ENCODE measurements at places on chromosomes 3 and 15. TPM values are rescaled to one million over a fixed set of nuclear protein-coding genes. Genes with fewer than 3 reads are reported as not detected.
A peak's percentile ranks its signal among the peaks of the same experiment; 100 is the strongest.

DNA sequence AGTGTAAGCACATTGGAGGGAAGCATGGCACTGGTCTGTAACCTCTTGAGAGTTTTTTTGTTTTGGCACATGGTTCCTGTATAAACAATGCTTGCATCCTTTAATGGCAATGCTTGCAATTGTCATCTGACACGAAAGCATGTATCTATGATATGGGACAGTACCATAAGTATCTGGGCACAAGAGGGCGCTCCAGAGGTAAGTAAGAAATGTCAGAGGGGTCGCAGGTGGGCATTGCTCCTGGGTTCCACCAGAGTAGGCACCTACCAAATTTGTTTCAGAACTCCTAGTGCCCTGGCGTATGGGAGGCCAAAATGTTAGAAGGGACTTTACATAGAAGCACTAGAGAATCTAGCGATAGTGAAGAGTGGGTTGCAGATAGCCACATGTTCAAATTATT lies 58.7 kb upstream of the BCHE start:
- peak; percentile 64 for DNase-seq

Gene XYLB
- 2.8 TPM for total RNA-seq

Gene MESP1
- not detected for total RNA-seq

DNA sequence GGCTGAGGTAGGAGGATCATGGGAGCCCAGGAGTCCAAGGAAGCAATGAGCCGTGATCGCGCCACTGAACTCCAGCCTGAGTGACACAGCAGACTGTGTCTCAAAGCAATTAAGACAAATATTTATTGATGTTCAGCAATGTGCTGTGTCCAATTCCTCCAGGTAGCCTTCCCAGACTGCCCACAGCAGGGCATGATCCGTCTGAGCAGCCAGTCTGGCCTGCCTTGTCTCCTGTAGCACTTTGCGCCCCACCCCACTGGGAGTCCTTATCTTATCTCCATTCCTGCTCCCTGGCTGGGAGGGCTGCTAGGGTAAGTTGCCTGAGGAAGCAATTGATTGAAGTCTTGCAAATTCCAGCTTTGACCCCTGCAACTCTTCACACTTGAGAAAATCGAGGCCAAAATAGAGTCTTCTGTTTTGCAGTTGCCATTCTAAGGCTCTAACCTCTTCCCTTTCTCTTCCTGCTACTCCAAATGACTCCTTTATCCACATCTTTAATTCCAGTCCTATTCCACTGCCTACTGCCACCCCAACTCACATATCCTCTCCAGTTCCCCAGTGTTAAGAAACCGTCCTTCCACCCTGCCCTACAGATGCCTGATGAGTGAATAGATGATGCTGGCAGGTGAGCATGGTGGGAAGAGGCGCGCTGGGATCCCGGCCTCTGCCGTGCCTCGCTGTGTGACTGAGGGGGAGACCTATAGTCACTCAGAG lies 26.9 kb upstream of the LCTL start:
- DNase-seq, result no peak

DNA sequence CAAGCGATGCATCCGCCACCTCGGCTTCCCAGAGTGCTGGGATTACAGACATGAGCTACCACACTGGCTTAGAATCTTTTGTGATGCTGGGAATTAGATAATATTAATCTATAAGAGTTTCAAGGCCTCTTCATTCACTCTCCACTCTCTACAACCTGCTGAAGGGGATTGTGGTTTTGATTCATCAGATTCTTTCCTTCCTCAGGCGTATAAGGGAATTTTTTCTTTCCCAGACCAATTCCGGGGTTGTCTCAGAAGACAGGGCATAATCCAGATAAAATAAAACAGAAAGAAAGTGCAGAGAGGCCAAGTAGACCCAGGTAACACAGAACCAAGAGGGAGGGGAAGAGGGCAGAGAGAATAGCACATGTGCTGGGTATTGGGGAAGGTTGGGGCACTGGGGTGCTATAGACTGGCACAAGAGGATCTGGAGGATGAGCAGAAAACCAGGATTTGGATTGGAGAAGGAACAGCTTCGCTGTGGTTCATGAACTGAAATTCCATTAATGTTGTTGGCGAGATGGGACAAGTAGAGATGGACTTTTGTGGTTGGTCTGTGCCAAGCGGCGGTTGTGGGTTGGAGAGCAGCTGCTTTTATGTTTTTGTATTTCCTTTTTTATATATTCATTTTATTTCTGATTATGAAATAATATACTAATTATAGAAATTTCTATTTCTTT lies 12.8 kb downstream of the ARL6IP5 start:
- no peak for DNase-seq

- no peak for DNase-seq
These were observed 66.4 kb downstream of the CSNK1G1 start for GRCh38 chr15:64289550-64289949.

Gene CCR3
- not detected for total RNA-seq
